CD4-positive, alpha-beta memory T cell (primary cell): ENCODE measurements at places on chromosomes 16 and 17. TPM values are rescaled to one million over a fixed set of nuclear protein-coding genes. Genes with fewer than 3 reads are reported as not detected.

DNA sequence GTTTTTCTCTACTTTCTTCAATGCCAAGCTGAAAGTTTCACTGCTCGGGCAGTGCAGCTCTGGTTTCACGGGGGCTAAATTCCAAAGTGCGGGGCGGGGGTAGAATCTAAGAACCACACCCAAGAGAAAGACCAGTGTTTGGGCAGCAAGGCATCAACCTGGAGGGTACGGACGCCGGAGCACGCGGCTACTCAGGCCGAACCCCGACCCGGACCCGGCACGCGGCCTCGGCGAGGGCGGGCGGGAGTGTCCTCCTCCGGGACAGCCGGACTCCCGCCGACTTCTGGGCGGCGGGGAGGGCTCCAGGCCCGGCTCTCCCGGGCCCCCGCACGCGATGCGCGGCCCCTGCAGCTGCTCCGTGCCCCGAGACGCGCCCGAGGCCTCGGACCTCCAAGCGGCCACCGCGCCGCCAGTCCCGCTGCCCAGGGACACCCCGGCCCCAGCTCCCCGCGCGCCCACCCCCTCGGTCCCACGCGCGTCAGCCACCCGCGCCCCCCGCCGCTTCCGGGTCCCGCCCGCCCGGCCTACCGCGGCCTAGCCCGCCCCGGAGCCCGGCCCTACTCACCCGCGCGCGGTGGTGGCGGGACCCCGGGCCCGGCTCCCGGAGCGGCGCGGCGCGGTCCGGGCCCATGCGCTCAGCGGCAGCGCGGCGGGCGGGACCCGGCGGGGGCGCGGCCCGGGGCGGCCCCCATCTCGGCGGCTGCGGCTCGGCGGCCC lies 561 bp downstream of the AXIN1 start:
- no peak for DNase-seq

GRCh38 chr16:65124212-65124548 lies 2.3 kb upstream of the CDH11 start:
- DNase-seq = no peak

DNA sequence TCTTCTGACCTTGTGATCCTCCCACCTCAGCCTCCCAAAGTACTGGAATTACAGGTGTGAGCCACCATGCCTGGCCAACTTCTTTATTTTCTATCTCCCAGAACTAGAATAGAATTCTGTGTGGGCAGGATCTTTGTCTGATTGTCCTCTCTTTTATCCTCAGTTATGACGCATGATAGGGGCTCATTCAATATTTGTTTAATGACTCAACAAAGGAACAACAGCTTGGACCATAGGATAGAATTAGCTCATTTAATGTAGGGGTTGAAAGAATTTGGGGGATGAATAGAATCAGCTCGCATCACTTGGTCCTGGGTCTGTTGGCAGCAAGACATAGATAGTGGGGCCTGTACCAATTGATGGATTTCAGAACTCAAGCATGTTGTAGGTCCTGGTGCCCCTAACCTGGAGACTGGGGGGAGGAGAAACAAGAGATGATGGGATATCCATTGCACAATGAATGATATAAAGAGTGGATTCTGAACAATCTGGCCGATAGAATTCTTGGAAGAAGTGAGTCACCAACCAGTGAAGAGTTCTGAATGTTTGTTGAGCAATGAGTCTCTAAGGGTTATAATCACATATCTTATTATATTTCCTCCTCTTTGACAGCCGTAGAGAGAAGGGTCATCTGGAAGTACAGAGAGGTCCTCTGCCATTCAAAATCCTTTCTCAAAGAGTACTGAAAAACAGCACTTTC lies 250.2 kb downstream of the HS3ST4 start:
- no peak for DNase-seq

DNA sequence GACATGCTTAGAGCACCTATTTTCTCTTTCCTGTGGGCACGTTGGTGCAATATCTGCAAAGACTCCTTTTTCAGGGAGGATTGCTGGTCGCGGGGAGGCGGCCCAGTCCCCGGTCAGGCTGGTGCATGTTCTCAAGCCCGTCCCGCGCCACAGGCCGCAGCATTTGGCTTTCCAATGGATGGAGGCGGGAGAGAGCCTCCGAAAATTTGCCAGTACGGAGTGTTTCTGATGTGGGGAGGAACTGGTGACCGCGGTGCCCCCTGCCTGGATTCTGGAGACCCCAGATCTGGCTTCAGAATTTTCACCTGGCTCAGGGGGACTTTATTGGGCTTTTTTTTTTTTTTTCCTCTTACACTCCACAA lies 2.3 kb downstream of the CMIP start:
- DNase-seq = no peak

Gene CLEC18C
- not detected for polyA plus RNA-seq

Gene RDM1
- polyA plus RNA-seq = 0.38 TPM
